ENCODE measurements at places on chromosomes 7 and 10.
A peak's percentile ranks its signal among the peaks of the same experiment; 100 is the strongest.

DNA sequence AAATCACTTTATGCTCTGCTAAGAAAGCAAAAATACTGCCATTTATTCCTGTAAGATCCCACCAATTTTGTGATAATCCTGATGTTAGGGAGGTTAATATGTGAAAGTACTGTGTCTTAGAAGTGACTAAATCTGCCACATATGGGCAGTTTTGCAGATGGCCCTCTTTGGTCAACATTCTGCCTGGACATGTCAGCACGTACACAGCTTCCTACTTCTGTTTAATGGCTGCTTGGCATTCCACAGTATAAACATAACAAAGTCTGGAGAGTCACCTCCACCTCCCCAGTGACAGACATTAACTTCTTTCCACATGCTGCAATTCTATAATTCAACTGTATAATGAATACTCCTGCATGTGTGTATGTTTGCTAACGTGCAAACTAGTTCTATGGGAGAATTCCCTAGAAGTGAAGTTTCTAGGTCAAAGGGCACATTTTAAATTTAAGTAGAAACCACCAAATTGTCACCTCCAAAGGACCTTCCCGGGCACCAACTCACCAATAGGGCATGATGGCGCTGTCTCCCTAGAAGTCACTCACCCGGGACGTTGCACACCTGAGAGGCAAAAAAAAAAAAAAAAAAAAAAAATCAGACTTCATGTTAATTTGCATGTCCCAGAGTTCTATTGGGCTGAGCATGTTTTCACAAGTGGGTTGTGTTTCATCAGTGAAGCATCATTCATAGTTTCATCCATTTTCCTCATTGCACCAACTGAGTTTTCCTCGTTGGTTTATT, 38.9 kb downstream of the MKI67 start:
- DNase-seq, result no peak

GRCh38 chr10:89556600-89556999, 21.2 kb upstream of the SLC16A12 start:
- DNase-seq, result no peak

DNA sequence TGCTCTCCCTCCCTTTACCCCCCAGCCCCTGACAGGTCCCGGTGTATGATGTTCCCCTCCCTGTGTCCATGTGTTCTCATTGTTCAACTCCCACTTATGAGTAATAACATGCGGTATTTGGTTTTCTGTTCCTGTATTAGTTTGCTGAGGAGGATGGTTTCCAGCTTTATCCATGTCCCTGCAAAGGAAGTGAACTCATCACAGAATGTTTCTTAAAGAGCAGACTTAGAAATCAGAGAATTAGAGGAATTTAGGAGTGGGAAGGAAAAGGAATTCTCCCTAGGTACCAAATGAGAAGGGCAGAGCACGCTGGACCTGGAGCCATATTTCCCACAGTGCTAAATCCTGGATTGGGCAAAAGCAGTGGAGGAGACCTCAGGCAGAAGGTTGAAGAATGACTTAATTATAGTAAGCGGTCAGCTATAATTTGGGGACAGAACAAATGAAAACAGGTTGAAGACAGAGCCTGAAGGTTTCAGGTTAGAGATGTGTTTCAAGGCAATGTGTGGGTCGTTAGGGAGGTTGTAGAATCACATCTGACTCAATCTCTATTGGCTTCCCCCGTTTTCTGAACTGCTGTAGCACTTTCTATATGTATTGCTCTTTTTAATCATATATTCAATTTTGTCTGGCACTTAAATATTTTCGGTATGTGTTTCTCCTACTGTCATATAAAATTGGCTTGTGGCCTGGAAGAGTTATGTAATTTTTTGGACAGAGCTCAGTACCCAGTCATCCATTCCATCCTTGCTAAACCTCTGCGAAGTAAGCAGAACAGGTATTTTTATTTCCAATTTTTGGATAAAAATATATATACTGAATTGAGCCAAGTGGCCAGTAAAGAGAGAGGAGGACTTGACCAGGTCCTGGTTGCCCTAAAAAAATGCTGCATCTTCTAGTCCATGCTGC, 210.5 kb upstream of the KLF6 start:
- DNase-seq, result no peak

- no peak for DNase-seq
Measured at GRCh38 chr7:1487466-1487865, 16.7 kb downstream of the INTS1 start.

DNA sequence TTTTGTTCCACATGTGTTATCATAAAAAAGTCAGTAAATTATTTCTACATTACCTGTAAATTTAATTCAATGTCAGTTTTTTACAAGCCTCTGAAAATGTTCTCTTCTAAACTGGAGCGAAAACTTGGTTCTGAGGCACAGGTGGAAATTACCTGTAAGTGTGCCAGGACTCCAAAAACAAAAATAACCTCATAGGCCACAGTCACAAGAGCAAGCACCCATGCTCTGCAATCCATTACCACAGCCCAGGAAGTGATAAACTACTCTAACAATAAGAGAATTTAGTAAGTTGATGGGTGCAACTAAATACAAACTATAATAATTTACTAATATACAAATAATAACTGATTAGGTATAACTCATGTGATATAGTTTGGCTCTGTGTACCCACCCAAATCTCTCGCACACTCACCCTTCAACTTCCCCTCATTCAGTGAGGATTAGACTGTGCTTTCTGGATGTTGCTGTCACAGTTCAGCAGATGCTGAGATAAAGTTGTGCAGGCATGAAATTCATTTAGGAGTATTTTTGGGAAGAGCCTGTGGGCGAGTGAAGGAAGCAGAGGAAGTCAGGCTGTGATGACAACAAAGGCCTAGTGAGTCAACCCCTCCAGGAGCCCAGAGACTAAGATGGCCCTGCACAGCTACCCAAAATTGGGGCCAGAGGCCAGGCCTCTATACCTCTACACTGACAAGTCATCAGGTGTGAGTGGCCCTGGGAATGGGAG, 16.3 kb upstream of the GIMAP6 start:
- DNase-seq, result no peak

- DNase-seq, result peak; percentile 58
Measured at GRCh38 chr7:116500078-116500853, 728 bp downstream of the CAV2 start.

- peak; percentile 69 for DNase-seq
Measured at GRCh38 chr10:132548106-132548823, 10.7 kb downstream of the INPP5A start.
